ENCODE measurements at places on chromosomes 2 and 18. TPM values are rescaled to one million over a fixed set of nuclear protein-coding genes. Genes with fewer than 3 reads are reported as not detected.

The POMC gene
- 6.5 TPM for total RNA-seq

The C2orf15 gene
- total RNA-seq: 16.0 TPM

The CYRIA gene
- 2.0 TPM for total RNA-seq

The C2orf72 gene
- total RNA-seq: 11.1 TPM

The ZRANB3 gene
- total RNA-seq: 16.8 TPM

The SIGLEC15 gene
- total RNA-seq: not detected

The FAM237A gene
- not detected for total RNA-seq

The SRD5A2 gene
- total RNA-seq: not detected

The ZNF513 gene
- total RNA-seq: 35.0 TPM

- no peak overlapping the region for H3K27ac ChIP-seq
- peaks cover 2% of the 10 kb centered on the region for H3K36me3 ChIP-seq
- H3K27me3 ChIP-seq: peaks cover 2% of the 10 kb centered on the region
Observed at GRCh38 chr2:203693242-203693879, 13.1 kb upstream of the CD28 start.

DNA sequence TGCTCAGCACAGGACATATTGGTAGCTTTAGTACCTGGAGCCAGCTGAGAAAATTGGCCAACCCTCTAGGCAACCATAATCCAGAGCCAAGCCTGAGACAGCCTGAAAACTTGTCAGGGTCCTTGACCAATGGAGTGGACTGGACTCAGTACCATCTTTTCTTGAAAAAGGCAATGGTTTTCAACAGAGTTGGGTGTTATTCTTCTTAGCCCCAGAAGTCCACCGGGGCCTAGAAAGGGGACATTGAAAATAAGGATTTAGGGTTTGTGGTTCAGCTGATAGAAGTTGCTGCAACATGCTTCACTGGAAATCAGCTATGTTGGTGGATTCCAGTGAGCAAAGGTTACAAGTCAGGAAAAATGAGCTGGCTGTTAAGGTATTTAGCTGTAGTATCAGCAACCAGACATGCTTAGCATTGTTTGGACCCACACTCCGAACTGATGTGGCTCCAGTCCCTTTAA is 22.1 kb upstream of the CNOT11 start:
- H3K4me1 ChIP-seq: no peaks in the 10 kb centered on the region
- DNase-seq: no peak
- no peaks in the 10 kb centered on the region for H3K27me3 ChIP-seq
- H3K36me3 ChIP-seq: peaks cover 18% of the 10 kb centered on the region

DNA sequence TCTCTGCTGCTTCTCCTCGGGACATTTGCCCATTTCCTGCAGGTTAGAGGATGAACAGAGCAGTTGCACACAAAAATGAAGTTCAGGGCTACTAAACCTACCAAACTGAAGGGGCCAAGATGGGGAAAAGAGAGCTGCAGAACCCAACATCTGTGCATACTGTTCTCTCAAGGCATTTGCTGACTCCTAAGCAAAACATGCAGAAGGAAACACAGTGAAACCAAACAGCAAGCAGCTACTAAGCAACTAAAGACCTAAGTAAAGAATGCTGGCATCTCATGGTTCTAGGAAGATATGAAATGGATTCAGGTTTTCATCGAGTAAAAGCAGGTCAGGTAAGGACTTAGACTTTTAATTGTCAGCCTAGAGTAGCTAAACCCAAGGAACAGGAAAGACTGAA is 111.9 kb upstream of the SYT4 start:
- no peak for DNase-seq
- no peaks in the 10 kb centered on the region for H3K36me3 ChIP-seq
- no peak overlapping the region for H3K27ac ChIP-seq
- no peak overlapping the region for H3K4me3 ChIP-seq
- no peaks in the 10 kb centered on the region for H3K4me1 ChIP-seq

DNA sequence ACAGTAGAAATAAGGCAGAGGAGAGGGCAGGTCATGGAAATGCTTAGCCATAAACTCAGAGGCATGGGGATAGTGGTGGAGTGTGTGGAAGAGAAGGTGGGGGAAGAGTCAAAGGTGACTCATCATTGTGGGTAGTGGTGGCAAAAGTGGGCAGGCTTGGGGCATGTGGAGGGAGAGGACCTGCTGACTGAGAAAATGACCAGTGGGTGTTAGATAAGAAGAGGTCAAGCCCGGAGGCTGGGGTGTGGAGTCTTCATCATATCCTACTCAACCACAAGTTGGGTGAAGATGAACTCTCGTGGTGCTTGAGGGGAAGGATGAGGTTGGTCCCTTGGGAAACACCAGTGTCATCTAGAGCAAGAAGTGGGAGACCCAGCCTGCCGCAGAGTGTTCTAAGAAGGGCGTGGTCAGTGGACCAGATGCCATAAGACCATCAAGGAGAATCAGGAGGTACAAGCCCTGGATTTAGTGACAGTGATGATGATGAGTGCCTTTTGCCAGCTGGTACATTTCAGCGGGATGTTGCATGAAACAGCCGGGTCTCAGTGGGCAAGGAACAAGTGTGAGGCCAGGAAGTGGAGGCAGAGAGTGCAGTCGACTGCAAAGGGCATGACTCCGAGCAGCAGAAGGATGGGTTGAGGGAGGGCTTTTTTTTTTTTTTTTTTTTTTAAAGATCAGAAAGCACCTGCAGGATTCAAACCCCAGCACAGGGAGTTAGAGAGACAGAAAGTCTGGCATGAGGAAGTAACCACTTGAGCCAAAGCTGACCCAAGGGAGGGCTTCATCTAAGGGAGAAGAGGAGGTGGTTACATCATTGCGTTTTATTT is 122.6 kb upstream of the SPRED2 start:
- no peaks in the 10 kb centered on the region for H3K36me3 ChIP-seq
- H3K27me3 ChIP-seq: peaks cover 28% of the 10 kb centered on the region
- no peaks in the 10 kb centered on the region for H3K4me1 ChIP-seq
- H3K4me3 ChIP-seq: no peak overlapping the region

DNA sequence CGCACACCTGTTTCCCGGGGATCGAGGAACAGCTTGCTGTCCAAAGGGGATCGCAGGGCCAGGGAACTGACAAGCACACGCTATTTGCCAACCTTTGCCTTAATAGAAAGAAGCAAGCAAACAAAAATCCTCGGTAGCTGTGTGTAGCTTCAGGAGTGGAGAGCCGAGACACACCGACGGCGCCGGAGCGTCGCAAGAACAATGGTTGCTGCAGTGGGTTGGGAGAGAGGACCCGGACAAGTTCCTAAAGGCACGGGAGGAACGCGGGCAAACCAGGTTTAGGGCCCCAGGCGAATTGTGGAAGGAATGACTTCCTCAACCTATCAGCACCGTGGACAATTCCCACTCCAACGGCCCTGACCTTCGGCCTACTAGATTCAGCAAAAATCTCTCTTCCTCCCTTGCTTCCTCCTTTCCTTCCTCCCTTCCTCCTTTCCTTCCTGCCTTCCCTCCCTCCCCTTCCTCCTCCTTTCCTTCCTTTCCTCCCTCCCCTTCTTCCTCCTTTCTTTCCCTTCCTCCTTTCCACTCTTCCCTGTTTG is 4.9 kb upstream of the NEUROD1 start:
- peaks cover 3% of the 10 kb centered on the region for H3K4me1 ChIP-seq
- peak overlapping the region; percentile 31 for H3K4me3 ChIP-seq
- H3K27ac ChIP-seq: peak overlapping the region; percentile 13

DNA sequence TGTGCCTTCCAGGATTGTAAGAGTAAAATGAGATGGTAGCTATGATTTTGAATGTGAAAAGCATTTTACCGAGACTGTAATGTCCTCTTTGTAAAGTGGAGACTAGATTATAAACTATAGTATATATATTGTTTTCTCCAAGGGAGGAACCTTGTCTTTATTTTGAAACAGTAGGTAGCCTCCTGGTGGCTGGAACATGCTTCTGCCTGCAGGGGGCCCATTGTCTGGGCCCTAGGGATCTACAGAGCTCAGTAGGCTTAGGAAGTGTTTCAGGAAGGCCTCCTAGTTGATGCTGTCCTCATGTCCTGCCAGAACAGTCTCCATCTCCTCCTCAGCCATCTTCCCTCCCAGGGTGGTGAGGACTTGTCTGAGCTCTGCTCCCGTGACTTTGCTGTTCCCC is 3.0 kb downstream of the PIKFYVE start:
- peaks cover 24% of the 10 kb centered on the region for H3K4me1 ChIP-seq
- H3K4me3 ChIP-seq: no peak overlapping the region
- no peaks in the 10 kb centered on the region for H3K27me3 ChIP-seq
- H3K36me3 ChIP-seq: peaks cover 10% of the 10 kb centered on the region

DNA sequence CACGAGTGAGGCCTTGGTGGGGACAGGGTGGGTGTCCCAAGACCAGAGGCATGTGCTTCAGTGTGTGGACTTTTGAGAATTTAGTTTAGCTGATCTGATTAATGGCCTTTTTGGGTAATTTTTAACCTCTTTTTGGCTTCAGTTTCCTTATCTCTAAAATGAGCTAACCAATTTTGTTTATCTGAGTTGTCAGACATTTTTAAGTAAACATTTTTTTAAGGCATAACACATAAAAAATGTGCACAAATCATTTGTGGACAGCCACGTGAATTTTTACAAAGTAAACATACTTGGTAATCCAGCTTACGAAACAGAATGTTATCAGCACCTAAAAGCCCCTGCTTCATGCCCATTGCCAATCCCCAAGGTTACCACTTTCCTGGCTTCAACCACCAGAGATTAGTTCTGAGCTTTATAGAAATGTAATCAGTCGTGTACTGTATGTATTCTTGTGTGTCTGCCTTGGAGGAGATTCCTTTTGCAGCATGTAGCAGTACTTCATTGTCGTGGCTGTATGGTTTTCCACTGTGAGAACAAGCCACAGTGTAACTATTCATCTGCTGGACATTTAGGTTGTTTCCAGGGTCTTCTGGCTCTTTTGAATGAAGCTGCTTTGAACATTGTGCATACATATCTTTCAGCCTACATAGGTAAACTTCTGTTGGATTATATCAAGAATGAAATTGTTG is 8.4 kb upstream of the INO80C start:
- H3K27me3 ChIP-seq: peaks cover 20% of the 10 kb centered on the region
- H3K4me3 ChIP-seq: no peak overlapping the region
- H3K4me1 ChIP-seq: peaks cover 1% of the 10 kb centered on the region
- H3K27ac ChIP-seq: peak overlapping the region; percentile 42

GRCh38 chr18:57343833-57344232 is 8.5 kb upstream of the ST8SIA3 start:
- H3K4me1 ChIP-seq: no peaks in the 10 kb centered on the region
- H3K4me3 ChIP-seq: no peak overlapping the region
- peaks cover 35% of the 10 kb centered on the region for H3K27me3 ChIP-seq
- H3K36me3 ChIP-seq: no peaks in the 10 kb centered on the region
- DNase-seq: no peak

- H3K4me3 ChIP-seq: no peak overlapping the region
- H3K27ac ChIP-seq: no peak overlapping the region
- H3K27me3 ChIP-seq: peaks cover 25% of the 10 kb centered on the region
- no peaks in the 10 kb centered on the region for H3K36me3 ChIP-seq
Observed at GRCh38 chr2:1887106-1887505, 142.8 kb upstream of the PXDN start.

- H3K36me3 ChIP-seq: no peaks in the 10 kb centered on the region
- H3K4me1 ChIP-seq: peaks cover 17% of the 10 kb centered on the region
- no peaks in the 10 kb centered on the region for H3K27me3 ChIP-seq
- H3K4me3 ChIP-seq: no peak overlapping the region
- no peak for DNase-seq
Observed at GRCh38 chr2:28681158-28681571, 70.5 kb upstream of the PPP1CB start.

- H3K36me3 ChIP-seq: no peaks in the 10 kb centered on the region
- no peak for DNase-seq
- H3K27ac ChIP-seq: no peak overlapping the region
- H3K27me3 ChIP-seq: peaks cover 7% of the 10 kb centered on the region
- peaks cover 4% of the 10 kb centered on the region for H3K4me1 ChIP-seq
Observed at GRCh38 chr2:175571078-175571653, 389.7 kb upstream of the ATP5MC3 start.

GRCh38 chr2:222320436-222321395 is 21.9 kb upstream of the PAX3 start:
- H3K4me1 ChIP-seq: peaks cover 7% of the 10 kb centered on the region
- peak overlapping the region; percentile 51 for H3K27ac ChIP-seq
- no peak for DNase-seq
- no peaks in the 10 kb centered on the region for H3K36me3 ChIP-seq
- H3K27me3 ChIP-seq: peaks cover 77% of the 10 kb centered on the region

- no peak overlapping the region for H3K27ac ChIP-seq
- no peak overlapping the region for H3K4me3 ChIP-seq
- peaks cover 11% of the 10 kb centered on the region for H3K4me1 ChIP-seq
- H3K36me3 ChIP-seq: peaks cover 19% of the 10 kb centered on the region
Observed at GRCh38 chr18:74679006-74679678, 81.5 kb downstream of the ZNF407 start.

- H3K27ac ChIP-seq: no peak overlapping the region
- H3K4me3 ChIP-seq: no peak overlapping the region
- H3K36me3 ChIP-seq: peaks cover 3% of the 10 kb centered on the region
- no peak for DNase-seq
- H3K4me1 ChIP-seq: no peaks in the 10 kb centered on the region
Observed at GRCh38 chr18:36179562-36180355, 7.5 kb upstream of the MOCOS start.

DNA sequence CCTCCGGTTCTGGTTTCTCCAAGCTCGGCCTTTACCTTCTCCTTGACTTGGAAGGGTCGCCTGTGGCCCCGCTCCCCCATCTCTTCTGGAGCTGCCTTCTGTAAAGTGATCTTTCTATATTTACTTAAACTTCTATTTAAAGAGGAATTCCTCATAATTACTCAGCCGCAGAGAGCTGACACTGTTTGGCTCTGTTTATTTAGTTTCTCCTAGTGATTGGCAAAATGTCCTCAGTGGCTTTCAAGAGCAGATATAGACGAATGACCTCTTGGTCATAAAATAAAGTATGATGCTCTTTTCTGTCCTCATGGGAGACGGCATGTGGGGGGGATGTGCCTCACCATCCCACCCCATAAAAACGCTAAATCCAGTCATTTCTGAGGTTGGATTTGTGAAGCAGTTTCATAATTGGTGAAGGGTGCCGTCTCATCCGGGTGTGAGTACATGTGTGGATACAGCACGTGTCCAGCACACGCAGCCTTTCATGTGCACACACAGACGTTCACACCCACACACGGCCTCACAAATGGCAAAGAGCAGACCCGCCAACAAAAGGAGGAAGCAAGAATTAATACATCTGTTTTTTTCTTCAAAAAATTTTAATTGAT is 43.4 kb upstream of the SMAD7 start:
- no peak overlapping the region for H3K4me3 ChIP-seq
- peak overlapping the region; percentile 51 for H3K27ac ChIP-seq
- peaks cover 12% of the 10 kb centered on the region for H3K27me3 ChIP-seq
- no peaks in the 10 kb centered on the region for H3K36me3 ChIP-seq
- DNase-seq: no peak

Measured in progenitor cell of endocrine pancreas (in vitro differentiated cells).